ENCODE measurements at places on chromosomes 11 and 22.

DNA sequence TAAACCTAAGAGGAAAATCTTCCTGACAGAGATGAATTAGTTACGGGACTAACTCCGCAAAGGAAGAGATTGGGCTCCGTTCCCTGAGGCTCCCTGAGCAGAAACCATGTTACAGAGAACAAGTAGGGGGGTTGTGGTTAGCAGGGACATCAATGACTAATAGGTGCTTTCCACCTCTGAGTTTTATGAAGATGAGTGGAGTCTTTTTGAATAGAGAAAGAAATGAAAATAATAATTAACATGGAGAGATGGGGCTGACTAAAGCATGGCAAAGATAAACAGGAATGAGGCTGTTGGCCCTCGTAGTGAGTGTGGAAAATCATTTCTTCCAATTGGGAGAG lies 47.5 kb upstream of the PICALM start:
- DNase-seq: no peak

DNA sequence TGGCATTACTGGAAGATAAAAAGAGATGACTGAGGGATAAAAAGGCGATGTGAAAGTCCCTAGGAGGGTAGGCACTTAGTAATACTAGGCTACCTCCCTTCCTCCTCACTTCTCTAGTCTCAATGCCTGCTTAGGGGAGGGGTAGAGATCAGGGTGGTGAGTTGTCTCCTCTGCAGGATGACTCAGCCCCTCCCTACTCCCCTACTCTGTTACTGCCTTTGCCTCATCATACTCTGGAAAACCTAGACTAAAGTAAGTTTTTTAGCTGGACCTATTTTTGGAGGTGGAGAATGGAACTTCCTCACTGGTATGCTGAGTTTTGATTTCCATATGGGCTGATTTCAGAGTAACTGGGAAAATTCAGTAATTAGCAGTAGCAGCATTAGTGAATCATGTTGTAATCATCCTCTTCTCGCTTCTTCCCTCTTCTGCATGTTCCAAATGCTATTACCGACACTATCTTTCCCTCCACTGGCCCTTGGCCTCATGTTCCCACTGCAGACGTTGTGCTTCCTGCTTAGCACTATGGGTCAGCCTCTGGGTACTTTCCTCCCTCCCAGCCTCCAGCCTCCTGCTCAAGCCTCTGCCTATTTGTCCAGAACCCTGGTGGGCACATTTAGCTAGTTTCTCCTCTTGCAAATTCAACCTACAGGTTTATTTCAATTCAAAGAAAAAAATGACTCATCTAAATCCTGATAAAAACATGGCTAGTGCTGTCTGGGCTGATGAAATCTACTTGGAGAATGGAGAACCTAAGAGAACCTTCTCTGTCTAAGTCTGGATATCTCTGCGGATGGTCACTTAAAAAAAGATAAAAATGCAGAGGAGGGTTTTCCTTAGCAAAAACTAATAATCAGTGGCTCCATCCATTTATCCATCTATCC lies 281.7 kb downstream of the ST3GAL4 start:
- DNase-seq: no peak

DNA sequence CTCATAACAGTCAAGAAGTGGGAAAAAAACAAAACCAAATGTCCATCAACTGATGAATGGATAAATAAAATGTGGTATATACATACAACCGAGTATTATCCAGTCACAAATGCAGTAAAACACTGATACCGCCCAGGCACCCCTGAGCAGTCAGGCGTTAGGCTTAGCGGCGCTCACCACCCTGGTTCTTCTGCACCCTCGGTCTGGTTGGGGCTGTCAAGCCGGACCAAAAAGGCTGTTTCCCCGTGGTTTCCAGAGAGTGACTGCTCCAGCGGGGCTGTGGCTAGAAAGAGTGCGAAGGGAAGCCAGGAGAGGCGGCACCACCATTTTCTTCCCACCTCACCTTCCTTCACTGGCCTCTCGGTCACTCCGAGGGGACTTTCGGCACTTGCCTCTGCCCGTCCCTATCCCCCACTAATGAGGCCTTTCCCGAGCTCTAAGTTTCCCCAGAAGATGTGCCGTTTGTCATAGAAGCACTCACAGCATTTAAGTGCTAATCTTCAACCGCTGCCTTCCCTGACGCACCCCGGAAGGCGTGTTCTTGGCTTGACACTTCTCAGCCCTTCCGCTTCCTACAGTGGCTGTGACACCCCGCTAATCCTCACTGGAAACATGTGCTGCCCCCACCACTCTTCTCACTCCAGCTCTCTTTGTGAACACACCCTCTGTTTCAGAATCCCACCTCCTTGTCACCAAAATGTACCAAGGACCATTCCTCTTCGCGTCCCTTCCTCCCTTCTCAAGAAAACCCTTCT lies 42.4 kb downstream of the FCHSD2 start:
- no peak for DNase-seq

GRCh38 chr22:33438273-33438672 lies 380.1 kb upstream of the SYN3 start:
- DNase-seq: no peak

- peak; percentile 41 for DNase-seq
Measured at GRCh38 chr11:69486773-69487291, 5.4 kb downstream of the LINC01488 start.

DNA sequence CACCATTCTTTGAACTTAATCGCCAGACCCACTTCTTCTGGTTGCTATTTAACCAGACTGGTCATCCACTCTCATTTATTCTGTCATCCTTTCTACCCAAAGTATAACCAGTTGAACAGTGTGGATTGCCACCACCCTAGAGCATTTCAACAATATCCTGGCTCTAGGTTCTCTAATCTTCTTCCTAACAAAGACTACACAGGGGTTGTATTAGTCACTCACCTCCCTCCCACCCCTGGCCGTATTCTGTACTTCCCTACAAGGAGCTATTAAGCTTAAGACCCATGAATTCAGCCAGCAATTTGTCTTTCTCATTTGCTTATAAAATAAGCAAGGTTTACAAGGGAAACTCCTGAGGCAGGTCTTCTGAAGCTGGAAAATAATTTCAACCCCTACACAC lies 46.9 kb upstream of the CEP126 start:
- no peak for DNase-seq

DNA sequence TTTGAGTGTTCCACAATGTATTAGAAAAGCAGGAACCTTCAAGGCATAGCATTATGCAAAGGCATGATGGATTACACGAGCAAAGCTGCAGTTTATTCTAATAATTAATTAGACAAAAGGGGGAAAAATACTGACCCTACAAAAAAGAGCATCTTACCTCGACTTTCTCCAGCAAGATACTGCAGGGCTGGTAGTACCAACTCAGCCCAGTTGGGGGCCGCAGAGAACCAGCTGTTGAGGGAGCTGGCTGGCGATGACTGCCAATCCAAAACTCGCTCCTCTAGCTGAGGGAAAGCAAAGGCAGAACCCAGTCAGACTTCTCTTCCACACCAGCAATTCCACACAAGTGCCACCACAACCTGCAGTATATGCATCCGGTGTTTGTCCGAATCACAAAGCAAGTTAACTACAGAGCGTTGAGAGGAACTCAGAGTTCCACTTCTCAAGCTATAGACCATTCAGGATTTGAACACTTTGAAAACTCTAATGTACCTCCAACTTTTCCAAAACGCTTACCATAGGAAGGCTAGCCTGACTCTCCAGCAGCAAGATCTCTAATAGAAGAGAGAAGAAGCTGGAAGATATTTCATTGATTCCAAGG lies 13.7 kb downstream of the NFRKB start:
- no peak for DNase-seq

- no peak for DNase-seq
Measured at GRCh38 chr22:21622011-21622918, 7.6 kb downstream of the YDJC start.

DNA sequence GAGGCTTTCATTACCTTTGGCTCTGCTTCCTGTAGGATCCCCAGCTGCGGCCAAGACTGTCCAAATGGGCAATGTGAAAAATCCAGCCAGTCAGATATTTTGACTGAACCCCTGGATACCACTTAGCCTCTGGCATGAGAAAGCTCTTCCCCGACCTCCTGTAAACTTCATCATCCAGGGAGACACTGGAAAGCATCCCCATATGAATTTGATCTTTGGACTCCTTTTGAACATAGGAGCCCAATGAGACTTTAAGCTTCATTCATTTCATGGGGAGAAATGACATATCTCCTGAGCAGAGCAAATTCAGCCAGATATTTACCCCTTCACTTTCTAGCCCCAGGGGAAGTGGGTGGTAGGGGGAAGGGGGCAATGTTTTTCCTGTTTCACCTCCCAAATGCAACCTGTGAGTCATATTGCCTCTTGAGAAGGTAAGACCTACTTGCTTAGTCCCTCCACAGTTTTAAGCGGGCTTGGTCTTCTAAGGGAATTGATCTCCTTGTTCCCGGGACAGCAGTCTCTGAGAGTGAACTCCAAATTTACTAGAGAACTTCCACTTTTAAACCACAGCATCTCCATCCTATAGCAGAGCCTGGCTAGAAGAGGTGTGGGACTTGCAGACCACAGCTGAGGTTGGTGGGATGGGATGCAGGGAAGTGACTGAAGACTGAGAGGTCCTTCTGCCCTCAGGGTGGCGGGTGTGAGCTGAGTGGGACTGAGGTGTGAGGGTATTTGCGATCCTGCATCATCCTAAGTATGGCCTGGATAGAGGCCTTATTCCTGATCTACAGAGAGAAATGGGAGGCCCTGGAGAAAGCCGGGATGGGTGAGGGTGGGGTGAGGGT lies 20.3 kb upstream of the POU2AF1 start:
- DNase-seq: no peak

DNA sequence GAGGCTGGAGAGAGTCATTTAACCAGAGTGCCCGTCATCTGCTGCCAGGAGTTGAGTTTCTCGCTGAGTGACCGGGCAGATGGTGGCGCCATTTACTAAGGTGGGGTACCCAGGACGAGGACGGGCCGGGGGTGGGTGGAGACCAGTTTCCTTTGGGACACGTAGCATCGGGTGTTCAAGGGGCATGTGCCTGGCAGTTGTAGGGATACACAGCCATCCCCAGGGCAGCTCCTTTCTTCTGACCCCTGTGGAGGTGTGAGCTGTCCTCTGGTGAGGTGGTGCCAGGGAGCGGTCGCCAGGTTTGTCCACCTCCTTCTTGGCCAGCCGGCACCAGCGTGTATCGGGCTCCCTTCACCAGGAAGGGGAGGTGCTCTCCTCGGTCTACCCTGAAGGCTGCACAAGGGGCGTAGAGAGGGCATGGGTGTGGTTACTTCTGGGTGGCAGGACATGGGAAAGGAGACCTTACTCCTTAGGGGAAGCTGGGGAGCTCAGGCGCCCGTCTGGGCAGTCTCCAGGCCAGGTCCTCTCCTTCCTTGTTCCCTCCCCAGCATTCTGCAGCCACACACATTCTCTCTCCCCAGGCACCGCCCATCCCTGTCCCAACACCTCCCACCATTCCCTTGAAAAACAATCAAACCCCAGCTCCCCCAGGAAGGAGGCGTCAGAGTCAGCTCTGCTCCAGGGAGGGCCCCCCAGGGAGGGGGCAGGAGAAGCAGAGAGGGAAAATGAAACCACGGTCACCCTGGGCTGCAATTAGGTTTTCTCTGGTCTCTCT lies 10.3 kb upstream of the MB start:
- DNase-seq: peak; percentile 87

GRCh38 chr11:28983780-28984179 lies 875.6 kb downstream of the METTL15 start:
- no peak for DNase-seq

DNA sequence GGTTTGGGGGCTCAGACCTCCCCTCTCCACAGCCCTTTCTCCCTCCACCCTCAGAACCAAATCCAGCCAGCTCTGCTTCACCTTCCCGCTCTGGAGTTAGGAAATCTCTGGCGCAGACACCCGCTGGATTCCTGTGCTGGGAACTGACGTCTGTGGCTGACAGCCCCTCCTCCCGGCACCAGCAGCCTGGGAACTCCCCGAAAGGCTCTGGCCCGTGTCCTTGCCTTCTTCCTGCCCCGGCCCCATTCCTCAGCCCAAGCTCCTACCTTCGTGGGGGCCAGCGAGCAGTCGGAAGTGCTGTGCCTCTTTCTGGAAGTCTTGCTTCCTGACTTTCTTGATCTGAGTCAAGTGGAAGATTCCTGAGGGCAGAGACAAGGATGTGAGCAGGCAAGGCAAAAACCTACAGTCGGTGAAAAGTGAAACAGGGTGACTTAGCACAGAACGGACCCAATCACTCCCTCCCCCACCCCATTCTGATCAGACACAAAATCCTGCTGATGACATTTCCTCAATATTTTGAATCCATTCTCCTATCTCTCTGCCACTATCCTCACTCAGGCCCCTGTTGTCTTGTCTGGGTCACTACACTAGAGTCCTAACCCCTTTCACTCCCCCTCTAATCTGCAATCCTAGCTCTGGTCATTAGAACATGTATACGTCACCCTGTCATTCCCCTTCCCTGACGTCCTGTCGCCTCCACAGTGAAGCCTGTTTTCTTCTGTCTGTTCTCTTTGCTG lies 34.1 kb downstream of the CHRDL2 start:
- peak; percentile 94 for DNase-seq

- no peak for DNase-seq
Measured at GRCh38 chr11:11309906-11310305, 43.1 kb downstream of the CSNK2A3 start.

DNA sequence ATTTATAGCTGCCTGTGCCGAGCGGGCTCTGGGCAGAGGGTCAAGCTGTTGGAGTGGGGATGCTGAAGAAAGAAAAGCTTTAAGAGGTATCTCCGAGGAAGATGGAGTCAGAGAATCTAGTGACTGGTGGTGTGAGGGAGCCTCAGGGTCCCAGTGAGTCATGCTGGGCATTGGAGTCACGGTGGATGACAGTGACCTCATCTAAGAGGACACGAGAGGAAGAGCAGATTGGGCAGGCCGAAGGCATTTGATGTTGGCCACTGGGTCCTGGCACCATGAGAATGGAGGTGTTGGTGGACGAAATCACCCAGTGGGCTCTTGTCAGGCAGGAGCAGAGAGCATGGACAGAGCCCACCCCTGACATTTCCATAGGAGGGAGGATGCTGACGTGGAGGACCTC lies 68.4 kb downstream of the TBC1D22A start:
- DNase-seq: no peak

DNA sequence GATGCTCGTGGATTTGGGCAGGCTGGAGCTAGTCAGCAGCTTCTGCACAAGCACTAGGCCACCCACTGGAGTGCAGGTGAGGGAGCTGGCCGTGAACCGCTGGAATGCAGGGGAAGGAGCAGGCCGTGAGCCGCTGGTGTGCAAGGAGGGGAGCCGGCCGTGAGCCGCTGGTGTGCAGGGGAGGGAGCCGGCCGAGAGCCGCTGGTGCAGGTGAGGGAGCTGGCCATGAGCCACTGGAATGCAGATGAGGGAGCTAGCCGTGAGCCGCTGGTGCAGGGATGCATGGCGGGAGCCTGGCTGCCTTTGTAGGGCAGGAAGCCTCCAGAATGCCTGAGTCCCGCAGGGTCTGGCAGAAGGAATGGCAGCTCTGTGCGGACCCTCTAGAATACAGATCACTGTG lies 4220.0 kb upstream of the OR11H1 start:
- DNase-seq: no peak

- DNase-seq: no peak
Measured at GRCh38 chr11:95715777-95716241, 73.8 kb downstream of the FAM76B start.

- no peak for DNase-seq
Measured at GRCh38 chr11:76408171-76408965, 27.2 kb downstream of the GVQW3 start.

- DNase-seq: peak; percentile 36
Measured at GRCh38 chr11:30635401-30635989, 49.3 kb upstream of the MPPED2 start.

All from left cardiac atrium (tissue), 4 donors.